Stimulated activated CD8-positive, alpha-beta memory T cell treated with anti-CD3 and anti-CD28 coated beads, Interleukin-4, amount 100 ng/mL, for 1 hour (primary cell): ENCODE measurements at places on chromosomes 4 and X.

DNA sequence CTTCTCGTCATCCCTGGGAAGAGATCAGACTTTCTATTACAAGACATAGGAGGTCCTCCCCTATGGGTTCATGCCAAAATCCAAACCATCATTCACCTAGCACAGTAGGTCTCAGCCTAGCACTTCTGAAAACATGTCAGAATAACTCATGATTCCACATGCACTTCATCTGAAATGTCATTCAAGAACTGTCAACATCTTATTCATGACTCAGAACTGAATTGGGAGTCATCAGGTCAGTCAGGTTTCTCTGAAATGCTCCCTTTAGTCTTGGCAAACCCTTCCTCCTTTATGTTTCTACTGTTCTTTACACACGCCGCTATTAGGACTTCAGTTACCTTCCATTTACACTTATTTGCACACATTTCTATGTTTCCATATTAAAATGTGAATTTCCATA lies 67.2 kb downstream of the ANTXR2 start:
- no peak for DNase-seq

- DNase-seq = no peak
Measured at GRCh38 chrX:73561801-73562200, 1.2 kb upstream of the CHIC1 start.

- no peak for DNase-seq
Measured at GRCh38 chr4:3220476-3221183, 28.3 kb upstream of the MSANTD1 start.

DNA sequence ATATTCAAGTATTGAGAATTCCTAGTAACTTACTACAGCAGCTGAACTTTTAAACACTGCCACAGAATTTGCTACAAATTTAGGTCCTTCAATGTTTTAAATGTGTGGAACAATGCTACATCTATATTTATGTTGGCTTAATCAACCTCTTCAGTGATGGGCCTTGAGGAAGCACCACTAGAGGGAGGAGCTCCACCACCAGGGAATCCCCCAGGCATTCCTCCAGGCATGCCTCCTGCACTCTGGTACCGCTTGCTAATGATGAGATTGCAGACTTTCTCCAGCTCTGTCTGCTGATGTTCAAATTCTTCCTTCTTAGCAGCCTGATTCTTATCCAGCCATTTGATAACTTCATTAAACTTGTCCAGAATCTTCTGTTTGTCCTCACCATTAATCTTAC lies 190.8 kb downstream of the HTR2C start:
- DNase-seq = no peak

DNA sequence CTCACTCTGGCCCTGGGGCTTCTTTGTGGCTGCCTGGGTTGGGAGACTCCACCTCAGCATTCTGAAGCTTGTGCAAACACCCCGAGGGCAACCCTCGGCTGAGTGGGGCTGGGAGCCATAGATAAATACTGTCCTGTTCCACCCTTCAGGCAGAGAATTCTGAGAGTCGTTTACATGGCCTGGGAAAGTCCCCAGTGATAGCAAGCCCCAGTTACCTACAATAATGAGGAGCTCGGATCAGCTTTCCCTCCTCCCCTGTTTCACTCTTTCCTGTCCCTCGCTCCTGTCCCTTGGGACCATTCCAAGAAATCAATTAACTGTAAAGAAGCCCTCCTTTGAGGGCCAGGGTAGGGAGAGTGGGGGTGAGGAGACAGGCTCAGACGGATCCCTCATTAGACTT lies 31.6 kb upstream of the DDX3X start:
- DNase-seq = no peak

DNA sequence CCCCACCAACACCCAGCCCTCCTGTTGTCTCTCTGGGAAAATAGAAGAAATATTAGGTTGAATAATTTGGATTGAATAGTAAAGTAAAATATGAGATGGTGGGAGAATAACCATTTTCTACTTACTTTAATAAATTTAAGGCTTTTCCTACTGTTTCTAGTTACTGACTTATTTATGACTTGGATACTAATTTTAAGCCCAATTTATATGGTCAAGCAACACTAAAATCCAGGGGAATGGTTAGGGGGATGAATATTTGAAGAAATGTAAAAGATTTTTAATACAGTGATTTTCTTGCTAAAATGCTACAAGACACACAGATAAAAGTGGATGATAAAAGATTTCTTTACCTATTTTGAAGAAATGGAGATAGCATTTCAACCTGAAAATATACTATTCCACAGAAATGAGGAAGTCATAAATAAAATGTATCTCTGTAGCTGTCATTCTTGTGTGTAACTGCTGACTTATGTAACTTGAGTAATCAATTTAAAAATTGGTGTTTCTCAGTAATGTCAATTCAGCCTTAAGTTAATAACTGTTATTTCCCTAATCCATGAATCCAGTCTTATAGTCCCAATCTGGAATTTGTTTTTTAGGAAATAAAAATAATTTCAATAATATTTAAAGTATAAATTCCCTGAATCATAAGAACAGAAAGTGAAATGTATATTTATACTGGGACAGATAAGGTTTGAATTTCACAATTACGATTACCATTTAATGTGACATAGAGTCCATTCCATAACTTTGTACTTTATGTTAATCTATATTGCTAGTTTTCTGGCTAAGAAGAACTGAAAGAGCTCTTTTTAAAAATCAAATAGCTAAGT lies 24.3 kb upstream of the IL2 start:
- no peak for DNase-seq

DNA sequence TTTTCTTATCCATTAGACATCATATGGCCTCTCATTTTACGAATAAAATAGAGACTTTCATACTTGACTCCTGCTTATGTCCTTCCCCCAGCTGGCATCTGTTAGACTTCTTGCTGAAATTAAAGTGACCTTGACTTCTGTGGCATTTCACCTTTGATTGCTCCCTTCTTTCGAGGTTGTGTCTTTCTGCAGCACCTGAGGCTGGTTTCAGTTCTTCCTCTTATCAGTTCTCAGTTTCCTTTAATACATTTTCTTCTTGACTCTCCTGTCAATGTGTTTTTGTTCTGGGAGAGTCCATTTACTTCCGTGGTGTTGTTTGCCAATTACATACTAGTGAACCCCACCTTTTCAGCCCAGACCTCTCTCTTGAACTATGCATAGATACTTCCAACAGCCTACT lies 81.6 kb downstream of the RBPJ start:
- DNase-seq = no peak

GRCh38 chr4:8311101-8312068 lies 41.8 kb downstream of the HTRA3 start:
- DNase-seq = no peak

DNA sequence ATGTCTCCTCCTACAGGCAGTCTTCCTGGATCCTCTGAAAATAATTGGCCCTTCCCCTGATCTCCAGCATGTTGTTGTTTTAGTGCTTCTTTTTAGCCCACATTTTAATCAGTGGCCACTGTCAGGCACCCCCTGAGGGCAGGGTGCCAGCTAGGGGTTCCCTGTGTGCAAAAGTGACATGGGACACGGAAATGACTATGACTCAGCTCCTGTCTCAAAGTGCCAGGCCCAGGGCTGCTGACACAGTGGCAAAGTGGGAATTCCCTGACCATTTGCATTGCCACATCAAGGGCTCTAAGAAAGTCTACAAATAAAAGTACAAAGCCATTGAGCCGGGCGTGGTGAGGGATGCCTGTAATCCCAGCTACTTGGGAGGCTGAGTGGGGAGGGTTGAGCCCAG lies 24.8 kb downstream of the HMX1 start:
- no peak for DNase-seq

DNA sequence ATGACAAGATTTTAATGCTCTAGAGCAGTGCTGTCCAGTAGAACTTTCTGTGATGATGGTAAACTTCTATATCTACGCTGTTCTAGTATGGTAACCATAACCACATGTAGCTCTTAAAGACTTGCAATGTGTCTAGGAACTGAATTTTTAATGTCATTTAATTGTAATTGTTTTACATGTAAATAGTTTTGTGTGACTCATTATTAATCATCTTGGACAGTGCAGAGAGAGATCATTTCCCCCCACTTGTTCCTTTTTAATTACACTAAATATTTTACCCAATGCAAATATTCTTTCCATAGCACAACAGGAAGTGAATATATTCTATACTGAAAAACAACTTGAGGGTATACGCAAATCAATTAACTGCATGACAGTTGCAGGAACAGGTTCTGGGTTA lies 5.8 kb downstream of the ATG4A start:
- no peak for DNase-seq

DNA sequence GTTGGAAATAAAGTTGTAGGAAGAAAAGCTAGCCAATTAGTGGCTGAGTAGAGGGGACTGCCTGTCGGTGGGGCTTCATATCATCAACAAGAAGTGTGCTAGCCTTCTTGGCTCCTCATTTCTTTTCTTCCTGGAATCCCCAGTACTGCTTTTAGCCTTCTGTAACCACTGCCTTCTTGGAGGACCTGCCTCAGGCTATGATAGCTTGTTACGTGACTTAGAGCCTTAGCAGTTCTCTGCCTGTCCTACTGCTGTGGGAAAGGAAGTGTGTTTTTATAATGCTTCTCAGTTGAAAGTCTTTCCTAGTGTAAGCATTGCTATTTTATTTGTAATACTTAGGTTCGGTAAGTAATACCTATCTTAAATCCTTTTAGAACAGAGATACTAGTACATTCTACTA lies 61.9 kb downstream of the LARP1B start:
- no peak for DNase-seq

GRCh38 chr4:138400543-138400942 lies 158.4 kb upstream of the SLC7A11 start:
- DNase-seq = no peak

DNA sequence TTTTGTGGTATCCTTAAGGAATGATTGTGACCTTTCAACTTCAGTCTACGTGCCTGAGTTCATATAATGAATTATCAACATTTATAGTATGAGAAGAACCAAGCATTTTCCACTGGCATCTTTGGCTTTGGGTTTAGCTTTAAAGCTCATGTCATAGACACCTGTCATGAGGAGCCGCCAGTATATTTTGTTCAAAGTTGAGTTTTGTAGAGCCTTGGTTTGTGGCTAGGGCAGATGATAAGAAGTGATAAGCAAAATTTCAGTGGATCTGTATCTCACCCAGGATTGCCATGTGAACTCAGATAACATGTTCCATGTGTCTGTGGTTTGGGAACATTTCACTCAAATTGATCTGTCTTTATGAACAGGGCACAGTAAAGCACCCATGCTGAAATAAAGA lies 873.2 kb downstream of the STPG2 start:
- no peak for DNase-seq

GRCh38 chr4:108651014-108651791 lies 804 bp downstream of the OSTC start:
- no peak for DNase-seq

DNA sequence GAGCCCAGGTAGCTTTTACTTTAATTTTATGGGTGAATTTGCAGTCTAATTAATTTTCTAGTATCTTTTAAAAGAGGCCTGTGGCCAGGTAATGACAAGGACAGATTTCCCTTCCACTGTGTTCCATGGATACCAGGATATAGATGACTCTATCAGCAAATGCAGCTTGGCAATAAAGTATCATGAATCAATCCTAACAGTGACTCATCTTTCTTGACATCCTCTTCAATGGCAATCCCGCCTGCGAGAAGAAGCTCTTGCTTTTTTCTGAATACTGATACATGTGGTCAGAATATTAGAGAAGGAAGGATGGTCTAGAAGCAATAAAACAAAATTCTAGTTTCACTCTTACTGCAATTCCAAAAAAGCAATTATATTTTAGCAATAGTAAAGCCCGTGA lies 267.8 kb downstream of the DTHD1 start:
- no peak for DNase-seq

GRCh38 chr4:138775890-138776289 lies 239.7 kb upstream of the NOCT start:
- no peak for DNase-seq

- no peak for DNase-seq
Measured at GRCh38 chrX:9342561-9343051, 122.3 kb upstream of the TBL1X start.

DNA sequence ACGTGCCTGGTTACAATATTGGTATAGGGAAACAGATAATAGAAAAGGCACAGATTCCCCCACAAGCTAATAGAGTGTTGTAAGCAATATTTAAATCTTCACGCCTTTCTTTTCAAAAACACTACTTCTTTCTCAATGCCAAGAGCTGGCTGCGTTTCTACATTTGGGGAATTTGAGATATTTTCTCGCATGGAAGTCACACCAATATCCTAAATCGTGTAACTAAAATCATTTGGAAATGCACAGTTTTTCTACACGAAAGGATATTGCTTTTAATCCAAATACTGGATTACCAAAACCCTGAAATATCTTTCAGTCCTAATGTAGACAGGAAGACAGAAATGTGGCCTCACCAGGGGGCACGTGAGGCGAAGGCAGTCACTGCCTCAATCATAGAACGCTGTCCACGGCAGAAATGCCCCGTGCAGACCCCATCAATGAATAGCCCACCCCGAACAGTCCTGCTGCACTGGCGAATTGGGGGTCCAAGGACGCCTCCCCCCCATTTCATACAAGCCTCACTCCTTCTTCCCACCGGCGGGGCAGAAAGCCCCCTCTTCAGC lies 106.6 kb downstream of the NSUN7 start:
- no peak for DNase-seq

- no peak for DNase-seq
Measured at GRCh38 chrX:41599507-41599906, 89.3 kb upstream of the GPR34 start.

- no peak for DNase-seq
Measured at GRCh38 chr4:143017210-143017609, 167.5 kb upstream of the USP38 start.

DNA sequence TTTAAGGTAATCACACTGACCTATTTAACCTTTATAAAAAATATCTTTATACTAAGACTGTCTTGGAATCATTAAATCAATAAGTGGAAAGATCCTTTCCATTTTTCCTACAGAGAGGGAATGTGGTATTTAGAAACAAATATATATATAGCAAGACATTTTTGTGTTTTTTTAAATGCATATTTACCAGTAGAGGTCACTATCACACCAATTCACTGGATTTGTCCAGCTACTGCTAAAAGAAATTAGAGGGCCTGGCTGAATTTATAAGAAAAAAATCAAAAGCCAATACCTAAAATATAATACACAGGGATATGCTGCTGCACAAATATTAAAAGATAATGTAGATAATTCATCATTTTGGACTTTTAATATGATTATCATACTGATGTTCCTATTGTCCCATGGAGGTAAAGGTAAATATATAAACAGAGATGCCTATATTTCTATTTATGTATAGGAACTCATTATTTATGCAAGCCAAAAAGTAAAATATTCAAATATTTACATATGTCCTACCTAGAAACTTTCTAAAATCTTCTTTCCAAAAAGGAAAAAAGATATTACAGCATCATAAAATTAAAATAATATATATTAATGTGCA lies 69.5 kb downstream of the PDE5A start:
- DNase-seq = no peak

DNA sequence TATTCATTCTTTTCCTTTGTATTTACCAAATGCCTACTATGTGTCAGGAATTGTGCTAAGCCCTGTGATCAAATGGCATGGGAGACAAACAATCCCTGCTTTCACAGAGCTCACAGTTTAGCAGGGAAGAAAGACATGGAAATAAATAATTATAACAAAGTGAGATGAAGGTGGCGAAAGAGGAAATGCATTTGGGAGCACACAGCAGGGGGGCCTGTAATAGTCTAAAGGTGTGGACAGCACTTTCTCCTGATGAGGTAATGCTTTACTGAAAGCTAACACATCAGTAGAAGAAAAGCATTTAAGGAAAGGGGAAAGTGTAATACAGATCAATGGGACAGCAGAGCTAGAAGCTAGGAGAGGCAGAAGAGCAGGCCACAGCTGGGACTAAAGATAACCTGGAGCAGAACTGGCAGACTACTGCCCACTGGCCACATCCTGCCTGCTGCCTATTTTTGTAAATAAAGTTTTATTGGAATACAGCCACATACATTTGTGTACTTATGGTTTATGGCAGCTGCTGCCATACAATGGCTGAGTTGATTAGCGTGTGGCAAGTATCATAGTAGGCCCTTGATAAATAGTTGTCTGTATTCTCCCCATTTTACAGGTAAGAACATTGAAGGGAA lies 67.1 kb upstream of the TAPT1 start:
- DNase-seq = no peak
